Mesothelial cell of epicardium (in vitro differentiated cells): ENCODE measurements at places on chromosomes 4 and X. TPM values are rescaled to one million over a fixed set of nuclear protein-coding genes. Genes with fewer than 3 reads are reported as not detected.

GRCh38 chrX:55135171-55135570 lies 46.4 kb downstream of the PAGE2 start:
- DNase-seq: no peak

DNA sequence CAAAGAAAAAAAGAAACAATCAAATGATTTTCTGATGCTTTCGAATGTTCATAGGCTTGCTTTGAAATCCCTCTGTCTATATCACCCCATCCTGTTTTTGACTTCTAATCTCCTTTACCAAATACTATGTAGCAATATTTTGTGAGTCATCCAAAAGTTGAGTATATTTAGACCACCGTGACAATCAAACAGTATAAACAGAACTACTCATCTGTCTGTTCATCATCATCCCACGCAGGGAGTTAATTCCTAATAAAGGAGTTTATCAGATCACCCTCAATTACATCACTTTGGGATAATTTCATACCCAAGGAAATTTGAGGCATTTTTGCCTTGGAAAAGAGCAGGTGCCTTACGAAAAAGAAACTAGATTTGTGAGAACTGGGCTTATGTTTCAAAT lies 212.9 kb downstream of the CBR4 start:
- no peak for DNase-seq

DNA sequence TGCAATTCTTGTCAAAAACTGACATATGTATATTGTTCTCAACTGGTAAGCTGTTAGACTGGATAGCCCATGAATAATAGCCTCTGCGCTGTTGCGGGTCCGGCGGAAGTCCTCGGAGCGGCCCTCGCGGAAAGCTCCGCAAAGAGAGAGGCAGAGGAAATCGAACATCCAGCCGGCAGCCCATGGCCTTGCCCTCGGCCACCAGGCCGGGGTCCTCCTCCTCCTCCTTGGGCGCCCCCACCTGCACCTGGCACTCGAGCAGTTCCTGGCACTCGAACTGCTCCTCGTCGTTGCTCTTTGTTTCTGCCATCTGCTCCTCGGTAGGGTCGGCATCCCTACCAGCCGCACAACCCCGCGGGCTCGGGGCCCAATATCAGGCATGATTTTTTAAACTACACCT lies 1176.3 kb downstream of the PCDH18 start:
- DNase-seq: no peak

DNA sequence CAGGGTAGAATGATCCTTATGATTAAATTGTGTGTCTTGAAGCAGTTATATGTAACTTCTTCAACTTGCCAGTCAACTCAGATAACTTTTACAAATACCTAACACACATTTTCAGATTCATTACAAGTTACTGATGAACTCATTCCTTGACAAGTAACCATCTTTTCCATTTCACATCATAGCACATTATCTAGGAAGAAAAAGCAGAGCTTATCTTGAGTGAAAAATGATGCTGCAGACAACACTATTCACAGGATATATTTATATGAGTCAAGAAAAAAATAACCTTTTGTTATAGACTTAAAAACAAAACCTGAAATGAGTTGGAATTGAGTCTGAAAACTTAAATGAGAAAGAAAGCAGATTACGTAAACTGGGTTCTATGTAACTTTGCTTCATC lies 68.9 kb downstream of the LEF1 start:
- no peak for DNase-seq

- no peak for DNase-seq
These were observed 186.6 kb upstream of the LEF1 start for GRCh38 chr4:108355186-108355901.

GRCh38 chrX:123731987-123732669 lies 724 bp downstream of the THOC2 start:
- DNase-seq: no peak

GRCh38 chrX:915427-916229 lies 285.0 kb downstream of the SHOX start:
- no peak for DNase-seq

DNA sequence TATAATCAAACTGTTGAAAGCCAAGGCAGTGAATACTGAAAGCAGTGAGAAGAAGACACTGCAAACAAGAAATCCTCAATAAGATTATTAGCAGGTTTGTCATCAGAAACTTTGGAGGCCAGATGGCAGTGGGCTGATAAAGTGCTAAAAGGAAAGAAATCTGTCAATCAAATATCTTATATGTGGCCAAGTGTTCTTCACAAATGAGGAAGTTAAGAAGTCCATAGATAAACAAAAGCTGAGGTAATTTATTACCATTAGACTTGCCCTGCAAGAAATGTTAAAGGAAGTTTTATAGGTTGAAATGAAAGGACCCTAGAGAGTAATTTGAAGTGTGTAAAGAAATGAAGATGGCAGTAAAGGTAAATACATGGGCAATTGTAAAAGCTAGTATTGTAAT lies 586.6 kb downstream of the RAPGEF2 start:
- no peak for DNase-seq

The JCHAIN gene
- total RNA-seq: 0.16 to 0.47 TPM (median 0.18 TPM) in 3 replicates

The CXCL6 gene
- total RNA-seq: 0.16 to 0.20 TPM (median 0.18 TPM) in 3 replicates

The VCX3A gene
- 0.40 to 0.63 TPM (median 0.41 TPM) in 3 replicates for total RNA-seq

The STARD8 gene
- 6.3 to 7.1 TPM (median 6.4 TPM) in 3 replicates for total RNA-seq
